ENCODE measurements at places on chromosomes 12 and 14.

DNA sequence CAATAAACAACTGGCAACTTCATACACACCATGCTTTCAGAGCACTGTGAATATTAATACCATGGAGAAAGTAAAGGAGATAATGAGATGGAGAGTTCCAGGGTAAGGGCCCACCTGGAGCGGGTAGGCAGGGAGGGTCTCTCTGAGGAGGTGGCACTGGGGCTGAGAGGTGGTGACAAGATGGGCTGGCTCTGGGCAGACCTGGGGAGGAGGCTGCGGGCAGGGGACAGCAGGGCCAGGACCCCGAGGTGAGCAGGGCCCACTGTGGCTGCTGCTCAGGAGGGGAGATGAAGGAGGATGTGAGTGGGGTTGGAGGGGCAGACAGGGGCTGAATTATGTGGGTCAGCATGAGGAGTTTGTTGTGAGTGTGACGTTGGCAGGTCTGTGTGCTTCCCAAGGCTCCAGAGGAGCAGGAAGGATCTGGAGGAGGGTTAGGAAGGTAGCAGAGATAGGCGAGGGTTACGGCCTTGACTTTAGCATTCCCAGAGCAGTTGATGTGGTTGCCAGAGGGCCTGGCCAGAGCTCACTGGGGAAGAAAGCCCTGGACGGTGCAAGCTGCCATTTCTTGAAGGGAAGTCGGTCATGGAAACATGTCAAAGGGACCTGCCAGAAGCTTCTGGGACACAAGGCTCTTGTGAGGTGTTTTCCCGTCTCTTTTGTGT lies 88.2 kb downstream of the CACNA1C start:
- DNase-seq = no peak

- DNase-seq = no peak
Measured at GRCh38 chr12:116265351-116266147, 11.9 kb downstream of the MED13L start.

DNA sequence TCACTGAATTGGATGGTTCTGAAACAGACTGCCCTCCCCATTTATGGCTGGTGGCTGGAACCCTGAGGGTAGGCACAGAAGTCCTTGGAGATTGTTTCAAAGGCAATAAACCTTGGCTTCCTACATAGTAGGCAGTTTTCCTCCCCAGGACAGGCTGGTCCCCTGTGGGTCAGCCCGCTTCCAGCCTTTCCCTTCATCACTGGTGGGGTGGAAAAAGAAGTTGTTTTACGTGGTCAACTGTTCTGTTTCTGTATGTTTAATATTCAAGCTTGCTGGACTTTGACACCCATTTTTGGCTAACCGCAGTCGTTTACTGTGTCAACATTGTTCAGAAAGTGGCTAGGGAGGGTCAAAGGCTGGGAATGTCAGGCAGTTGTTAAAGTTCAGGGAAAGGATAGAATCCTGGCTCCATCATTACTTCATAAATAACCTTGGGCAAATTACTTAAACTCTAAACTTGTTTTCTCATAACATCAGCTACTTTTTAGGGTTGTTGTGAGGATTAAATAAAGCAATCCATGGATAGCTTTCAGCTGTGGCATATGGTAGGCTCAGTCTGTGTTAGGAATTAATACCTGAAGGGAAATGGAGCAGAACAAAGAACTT lies 2.4 kb downstream of the KLHDC2 start:
- DNase-seq = no peak

DNA sequence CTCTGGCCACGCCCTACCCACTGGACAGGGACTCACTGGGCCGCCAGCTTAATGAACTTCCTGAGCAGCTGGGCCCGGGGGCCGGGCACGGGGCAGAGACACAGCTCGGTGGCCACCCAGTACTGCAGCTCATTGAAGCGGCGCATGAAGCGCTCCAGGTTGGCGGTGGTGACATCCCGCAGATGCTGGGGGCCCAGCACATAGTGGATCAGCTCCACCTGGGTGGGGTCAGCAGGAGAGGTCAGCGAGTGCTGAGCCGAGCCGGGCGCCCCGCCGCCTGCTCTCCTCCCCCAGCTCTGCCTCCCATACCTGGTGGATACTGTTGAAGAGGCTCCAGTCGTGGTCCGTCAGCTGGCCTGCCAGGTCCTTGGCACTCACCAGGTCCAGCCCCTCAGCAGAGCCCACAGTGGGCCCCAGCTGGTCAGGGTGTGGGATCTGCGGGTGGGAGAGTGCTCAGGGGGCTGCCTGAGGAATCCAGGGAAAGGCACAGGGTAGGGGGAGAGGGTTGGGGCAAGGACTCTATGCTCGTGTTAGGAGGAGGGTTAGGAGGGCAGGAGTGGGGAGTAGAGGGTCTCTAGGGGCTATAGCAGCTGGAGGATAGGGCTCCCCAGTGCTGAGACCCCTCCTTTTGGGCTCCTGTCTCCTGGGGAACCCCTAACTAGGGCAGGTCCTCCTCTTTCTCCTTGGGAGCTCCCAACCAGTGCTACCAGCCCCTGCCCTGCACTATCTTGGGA lies 15.5 kb upstream of the ENDOU start:
- DNase-seq = no peak

DNA sequence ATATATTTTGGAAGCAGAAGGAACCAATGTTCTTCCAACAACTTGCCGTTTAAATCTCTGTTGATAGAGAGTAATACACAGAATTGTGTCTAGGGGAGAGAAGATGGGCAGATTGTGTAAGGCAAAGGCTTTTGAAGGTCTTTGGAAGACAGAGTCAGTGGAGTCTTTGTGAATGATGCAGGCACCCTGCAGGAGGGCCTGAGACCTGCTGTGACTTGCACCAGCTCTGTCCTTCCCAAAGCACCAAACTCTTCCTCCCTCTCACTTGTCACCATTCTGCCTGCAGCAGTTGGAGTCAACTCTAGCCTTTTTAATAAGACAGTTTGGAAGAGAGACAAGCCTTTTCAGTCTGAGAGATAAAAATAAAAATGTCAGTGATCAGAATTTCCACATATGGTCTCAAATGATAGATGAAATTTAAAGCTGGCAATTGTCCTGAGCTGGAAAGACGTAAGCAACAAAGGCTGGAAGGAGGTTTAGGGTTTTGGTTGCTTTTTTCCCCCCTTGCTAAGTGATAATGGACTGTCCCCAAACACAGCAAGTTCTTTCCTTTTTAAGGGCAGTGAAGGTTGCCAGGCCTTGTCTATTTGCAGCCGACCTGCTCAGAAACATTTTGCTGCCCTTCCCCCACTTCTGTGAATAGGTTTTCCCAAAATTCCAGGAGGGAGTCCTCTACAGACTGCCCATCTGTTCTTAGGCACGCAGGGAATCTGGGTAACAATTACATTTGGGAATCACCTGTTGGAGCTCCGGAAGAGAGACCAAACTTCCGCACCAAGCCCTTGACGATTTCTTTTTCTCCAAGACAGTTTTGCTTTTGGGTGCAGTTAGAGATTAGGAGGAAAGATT lies 103.0 kb upstream of the NTF3 start:
- no peak for DNase-seq

GRCh38 chr12:130014485-130014807 lies 110.6 kb upstream of the TMEM132D start:
- no peak for DNase-seq

DNA sequence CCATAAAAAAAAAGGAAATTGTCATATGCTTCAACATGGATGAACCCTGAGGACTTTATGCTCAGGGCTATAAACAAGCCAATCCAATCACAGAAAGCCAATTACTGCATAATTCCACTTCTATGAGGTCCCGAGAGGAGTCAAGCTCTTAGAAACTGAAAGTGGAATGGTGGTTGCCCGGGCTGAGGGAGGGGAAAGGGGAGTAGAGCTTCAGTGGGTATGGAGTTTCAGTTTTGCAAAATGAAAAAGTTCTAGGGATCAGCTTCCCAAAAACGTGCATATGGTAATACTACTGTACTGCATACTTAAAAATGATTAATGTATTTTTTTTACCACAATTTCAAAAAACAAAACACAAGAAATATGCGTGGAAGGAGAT lies 52.0 kb downstream of the RNF34 start:
- DNase-seq = no peak

DNA sequence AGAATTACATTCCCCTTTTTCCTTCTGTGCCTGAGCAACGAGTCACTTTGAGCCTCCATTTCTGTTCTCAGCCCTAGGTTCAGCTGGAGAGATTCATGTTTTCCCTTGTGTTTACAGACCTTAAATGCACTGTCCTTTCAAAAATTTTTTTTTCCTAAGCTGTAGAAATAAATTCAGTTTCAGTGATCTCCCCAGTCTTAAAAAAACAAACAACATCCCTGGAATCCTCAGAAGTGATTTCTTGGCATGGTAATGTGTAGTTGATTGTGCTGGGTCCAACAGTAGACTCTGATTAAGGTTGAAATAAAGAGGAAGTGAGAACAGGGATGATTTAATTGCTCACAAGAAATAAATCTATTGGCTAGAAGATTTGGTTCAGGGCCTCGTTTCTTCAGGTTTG lies 89.3 kb downstream of the NTN4 start:
- no peak for DNase-seq

GRCh38 chr14:55722054-55722453 lies 142.0 kb downstream of the KTN1 start:
- DNase-seq = no peak

- DNase-seq = no peak
Measured at GRCh38 chr14:55762595-55763232, 182.7 kb downstream of the KTN1 start.

GRCh38 chr12:122859303-122860039 lies 24.2 kb downstream of the HIP1R start:
- DNase-seq = no peak

DNA sequence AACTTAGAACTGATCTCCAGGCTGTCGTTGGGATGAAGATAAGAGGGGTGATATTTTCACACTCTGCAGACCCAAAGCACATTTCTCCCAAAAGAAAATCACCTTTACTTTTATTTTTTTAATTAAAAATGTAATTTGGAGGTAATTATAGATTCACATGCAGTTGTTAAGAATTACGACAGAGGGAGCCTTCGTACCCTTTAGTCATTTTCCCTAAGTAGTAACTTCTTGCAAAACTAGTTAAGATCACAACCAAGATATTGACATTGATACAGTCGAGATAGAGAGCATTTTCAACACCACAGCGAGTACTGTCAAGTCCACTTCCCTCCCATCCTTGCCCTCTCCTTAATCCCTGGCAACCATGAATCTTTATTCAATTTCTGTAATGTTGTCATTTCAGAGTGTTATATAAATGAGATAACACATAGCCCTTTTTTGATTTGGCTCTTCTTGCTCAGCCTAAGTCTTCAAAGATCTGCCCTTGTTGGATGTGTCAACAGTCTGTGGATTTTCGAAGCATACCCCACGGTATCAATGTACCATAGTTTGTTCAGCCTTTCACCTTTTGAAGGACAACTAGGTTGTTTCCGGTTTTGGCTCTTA lies 39.6 kb downstream of the DNAH10 start:
- no peak for DNase-seq

- no peak for DNase-seq
Measured at GRCh38 chr12:42161529-42161928, 16.9 kb upstream of the GXYLT1 start.

- DNase-seq = no peak
Measured at GRCh38 chr12:95731519-95731958, 59.0 kb downstream of the NTN4 start.

- no peak for DNase-seq
Measured at GRCh38 chr14:90302529-90303303, 29.0 kb downstream of the NRDE2 start.

DNA sequence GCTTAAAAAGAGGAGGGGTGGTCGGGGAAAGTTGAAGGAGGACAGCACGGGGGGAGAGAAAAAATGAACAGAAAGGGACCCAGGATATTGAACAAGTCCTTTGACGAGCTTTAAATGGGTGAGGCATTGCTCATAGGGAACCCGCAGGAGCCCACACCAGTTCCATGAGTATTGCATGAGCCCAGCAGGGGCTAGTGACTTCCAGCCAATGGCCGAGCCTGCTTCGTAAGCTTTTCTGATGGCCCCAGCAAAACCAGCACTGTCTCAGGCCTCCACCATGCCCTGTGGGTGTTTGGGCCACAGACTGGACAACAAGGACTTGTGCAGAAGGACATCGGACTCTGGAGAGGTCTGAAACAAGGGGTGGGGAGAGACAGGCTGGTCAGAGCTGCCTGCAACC lies 109.5 kb downstream of the ZFP36L1 start:
- no peak for DNase-seq

GRCh38 chr14:85402569-85403162 lies 127.3 kb upstream of the FLRT2 start:
- DNase-seq = no peak

- no peak for DNase-seq
Measured at GRCh38 chr12:43291516-43291915, 260.5 kb downstream of the ADAMTS20 start.

GRCh38 chr14:75578786-75579337 lies 442 bp downstream of the FLVCR2 start:
- DNase-seq = no peak

- DNase-seq = no peak
Measured at GRCh38 chr14:20436363-20436755, 393 bp upstream of the KLHL33 start.

DNA sequence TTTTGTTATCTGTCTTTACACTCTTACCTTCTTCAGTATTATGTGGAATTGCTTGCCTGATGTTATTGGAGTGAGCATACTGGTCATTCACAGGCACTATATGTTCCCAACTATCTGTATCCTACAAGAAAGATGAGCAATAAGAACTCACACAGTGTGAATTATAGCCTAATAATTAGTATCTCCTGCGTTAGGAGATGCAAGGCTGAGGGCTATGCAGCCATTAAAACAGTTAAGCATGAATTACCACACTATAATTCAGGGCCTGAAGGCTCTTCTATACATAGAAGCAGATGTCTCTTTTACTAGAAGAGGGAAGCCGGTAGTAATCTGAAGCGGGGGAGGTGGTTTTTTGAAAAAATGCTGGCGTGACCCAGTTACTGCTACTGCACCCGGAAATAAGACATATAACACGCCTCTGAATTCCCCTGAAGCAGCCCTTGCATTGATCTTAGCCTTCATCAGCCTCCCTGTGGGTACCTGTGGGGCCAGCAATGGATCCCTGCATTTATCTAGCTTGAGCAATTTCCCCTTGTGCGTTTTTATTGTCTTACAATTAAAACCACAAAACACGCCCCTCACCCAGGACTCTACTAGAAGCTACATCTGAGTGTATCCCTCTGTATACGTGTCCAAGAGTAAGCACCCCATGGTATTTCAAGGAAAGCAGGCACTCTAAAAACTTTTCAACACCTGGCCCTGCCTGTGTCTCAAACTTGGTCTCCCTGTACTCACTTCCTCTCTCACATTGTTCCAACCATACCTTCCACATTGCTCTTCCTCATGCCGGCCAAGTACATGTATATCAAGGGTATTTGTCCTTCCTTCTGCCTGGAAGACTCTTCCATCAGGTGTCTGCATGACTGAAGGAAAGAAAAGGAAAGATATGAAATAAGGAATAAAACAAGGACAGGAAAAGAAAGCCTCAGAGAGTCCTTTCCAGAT lies 210.9 kb upstream of the ARID2 start:
- DNase-seq = no peak

- DNase-seq = no peak
Measured at GRCh38 chr12:27252934-27253333, 8.8 kb downstream of the STK38L start.

DNA sequence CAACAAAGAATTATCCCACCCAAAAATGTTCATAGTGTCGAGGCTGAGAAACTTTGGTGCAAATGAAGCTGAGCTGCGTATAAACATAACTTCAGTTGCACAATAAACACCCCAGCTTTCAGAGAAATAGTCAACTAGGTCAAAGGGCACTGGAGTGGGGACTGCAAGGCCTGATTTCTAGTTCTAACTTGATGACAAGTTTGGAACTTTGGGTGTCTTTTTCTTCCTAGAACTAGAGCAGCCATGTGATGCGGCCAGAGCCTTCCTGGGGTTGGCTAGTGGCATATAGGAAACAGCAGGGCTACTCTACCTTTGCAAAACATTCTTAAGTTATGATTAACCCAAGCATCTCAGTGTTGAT lies 298.4 kb upstream of the AMIGO2 start:
- no peak for DNase-seq
